Stimulated activated CD8-positive, alpha-beta memory T cell treated with anti-CD3 and anti-CD28 coated beads, Interleukin-2, amount 100 ng/mL, for 48 hours (primary cell): ENCODE measurements at places on chromosomes 16 and 17.

- no peak for DNase-seq
Measured at GRCh38 chr16:66986559-66986958, 1.8 kb upstream of the CES4A start.

GRCh38 chr16:68475071-68475470, 26.8 kb upstream of the SMPD3 start:
- no peak for DNase-seq

GRCh38 chr16:11624205-11624604, 37.5 kb upstream of the LITAF start:
- DNase-seq, result no peak

GRCh38 chr17:11506635-11507034, 91.6 kb upstream of the DNAH9 start:
- DNase-seq, result no peak

- DNase-seq, result peak; percentile 68
Measured at GRCh38 chr17:79393358-79394052, 217.3 kb downstream of the RBFOX3 start.

DNA sequence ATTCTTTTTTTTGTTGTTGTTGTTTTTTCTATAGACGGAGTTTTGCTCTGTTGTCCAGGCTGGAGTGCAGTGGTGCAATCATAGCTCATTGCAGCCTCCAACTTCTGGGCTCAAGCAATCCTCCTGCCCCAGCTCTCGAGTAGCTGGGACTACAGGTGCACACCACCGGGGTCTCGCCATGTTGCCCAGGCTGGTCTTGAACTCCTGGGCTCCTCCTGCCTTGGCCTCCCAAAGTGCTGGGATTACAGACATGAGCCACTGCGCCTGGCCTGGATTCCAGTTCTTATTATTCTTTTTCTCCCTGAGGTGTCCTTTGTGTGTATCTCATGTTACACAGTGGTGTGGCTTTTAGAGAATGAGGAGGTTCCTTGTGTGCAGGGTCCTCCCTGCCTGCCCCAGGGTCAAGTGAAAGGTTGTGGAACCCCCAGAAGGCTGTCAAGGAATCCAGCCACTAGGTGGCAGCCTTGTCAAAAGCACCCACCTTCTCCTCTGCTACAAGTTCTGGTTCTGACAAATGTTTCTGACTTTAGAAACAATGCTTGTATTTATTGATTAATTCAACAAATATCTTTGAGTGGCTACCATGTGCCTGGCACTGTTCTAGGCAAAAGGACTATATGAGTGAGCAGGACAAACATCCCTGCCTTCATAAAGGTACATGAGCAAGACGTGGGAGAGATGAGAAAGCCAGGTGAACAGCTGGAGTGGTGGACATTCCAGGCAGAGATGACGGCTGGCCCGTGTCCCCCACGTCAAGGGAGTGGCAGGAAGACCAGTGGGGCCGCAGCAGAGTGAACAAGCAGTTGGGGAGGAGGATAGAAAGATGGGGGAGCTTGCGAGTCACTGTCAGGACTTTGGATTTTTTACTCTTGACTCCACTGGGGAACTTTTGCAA, 112.4 kb downstream of the SPECC1 start:
- DNase-seq, result peak; percentile 56

- DNase-seq, result peak; percentile 33
Measured at GRCh38 chr16:87702325-87702811, 63.4 kb downstream of the KLHDC4 start.

DNA sequence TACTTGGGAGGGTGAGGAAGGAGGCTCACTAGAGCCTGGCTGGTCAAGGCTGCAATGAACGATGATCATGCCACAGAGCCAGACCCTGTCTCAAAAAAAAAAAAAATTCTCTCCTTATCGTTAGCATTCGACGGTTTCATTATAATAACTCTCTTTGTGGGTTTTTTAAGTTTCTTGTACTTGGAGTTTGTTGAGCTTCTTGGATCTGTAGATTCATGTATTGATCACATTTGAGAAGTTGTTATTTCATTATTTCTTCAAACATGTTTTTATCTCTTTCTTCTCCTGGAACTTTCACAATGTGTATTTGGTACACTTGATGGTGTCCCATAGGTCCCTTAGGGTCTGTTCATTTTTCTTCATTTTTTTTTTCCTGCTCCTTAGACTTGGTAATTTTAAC, 16.8 kb upstream of the ABCA3 start:
- no peak for DNase-seq

GRCh38 chr16:87742781-87743490, 22.9 kb downstream of the KLHDC4 start:
- no peak for DNase-seq

- no peak for DNase-seq
Measured at GRCh38 chr17:16488186-16488967, 3.6 kb downstream of the LRRC75A start.

GRCh38 chr17:68674029-68674925, 73.1 kb upstream of the FAM20A start:
- DNase-seq, result no peak

GRCh38 chr17:12900474-12900873, 111.2 kb downstream of the ARHGAP44 start:
- DNase-seq, result no peak

DNA sequence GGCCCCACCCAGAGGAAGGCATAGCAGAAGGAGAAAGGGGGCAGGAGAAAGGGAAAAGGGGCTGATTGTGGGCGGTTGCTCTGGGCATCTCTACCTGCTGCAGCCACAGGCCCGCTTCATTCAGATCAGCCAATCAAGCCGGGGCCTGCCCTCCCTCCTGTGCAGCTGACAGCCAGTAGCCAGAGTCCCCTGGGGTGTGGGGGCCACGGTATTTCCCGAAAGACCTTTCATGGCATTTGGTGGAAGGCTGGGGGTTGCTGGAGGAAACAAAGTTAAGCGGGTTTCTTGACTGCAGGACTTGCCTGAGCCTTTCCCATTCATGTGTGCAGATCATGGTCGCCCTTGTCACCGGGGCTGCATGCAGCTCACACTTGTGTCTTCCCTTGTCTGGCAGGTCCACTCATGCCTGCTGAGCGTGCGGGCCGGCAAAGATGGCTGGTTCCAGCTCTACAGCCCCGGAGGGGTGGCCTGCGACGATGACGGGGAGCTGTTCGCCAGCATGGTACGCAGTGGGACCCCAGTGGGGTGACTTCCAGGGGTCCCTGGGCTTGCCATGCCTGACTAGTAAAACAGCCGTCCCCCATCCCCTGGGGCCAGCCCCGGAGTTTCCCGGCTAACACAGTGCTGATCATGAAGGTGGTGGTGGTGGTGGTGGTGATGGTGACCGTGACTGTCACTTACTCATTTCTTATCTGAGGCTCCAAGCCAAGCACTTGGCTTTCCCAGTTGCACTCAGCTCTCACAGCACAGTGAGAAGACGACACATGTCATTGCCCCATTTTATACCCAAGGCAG, 82.7 kb upstream of the PLCG2 start:
- no peak for DNase-seq

- DNase-seq, result peak; percentile 23
Measured at GRCh38 chr16:85372627-85373372, 240.3 kb upstream of the GSE1 start.

GRCh38 chr17:8147805-8148404, 4.3 kb downstream of the PER1 start:
- DNase-seq, result no peak
